ENCODE measurements at places on chromosomes 5 and 9.

GRCh38 chr9:134339183-134339806 lies 13.0 kb downstream of the RXRA start:
- DNase-seq: no peak

DNA sequence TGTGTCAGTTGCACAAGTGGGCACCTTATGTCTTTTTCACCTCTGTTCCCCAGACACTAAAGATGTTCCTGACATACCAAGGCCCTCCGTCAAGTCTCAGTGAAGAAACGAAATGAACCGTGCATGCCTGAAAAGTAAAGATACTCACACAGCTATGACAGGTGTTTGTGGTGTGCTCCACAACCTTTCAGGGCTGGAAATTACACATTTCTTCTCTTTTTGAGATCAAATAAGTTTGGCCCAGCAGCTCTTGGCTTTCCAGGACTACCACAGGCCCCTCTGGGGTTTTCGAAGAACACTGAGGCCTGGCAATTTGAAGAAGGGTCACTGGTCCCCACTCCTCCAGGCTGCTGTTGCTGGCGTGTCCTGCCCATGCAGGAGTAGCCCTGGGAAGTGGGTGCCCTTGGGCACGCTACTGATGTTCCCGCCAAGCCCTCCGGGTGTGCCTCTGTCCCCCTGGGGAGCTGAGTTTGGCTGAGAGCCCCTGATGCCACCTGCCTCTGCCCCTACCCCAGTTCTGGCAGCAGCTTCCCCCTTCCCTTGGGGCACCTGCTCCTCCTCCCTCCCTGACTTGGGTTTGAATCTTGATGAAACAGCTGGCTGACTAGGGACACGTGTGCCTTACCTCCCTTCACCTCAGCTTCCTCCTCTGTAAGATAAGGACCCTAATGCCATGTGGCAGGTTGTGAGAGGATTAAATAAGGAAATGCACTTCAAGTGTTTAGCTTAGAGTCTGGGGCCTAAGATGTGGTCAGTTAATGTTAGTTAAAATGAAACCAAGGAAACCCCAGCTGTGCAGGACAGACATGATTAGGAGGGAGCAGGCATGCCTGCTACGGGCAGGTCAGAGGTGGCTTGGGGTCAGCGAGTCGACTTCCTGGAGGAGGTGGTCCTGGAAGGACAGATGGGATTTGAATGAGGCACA lies 49.1 kb upstream of the GADD45G start:
- DNase-seq: no peak

DNA sequence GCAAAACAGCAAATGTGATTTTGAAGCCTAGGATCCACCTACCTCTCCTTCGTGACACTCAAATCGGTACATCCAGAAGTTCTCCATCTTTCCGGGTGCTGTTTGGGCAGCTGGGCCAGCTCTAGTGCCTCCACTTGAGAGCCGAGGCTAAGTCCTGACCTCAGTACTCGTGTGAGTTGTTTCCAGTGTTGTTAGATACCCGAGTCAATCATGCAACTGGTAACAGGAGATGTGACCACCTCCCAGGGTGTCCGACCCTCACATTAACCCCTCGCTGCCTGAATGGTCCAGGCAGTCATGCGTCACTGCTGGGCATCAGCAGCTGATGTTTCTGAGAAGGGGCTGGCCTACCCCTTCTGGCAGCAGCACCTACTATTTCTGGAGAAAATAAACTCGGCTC lies 170.3 kb downstream of the ENTREP1 start:
- DNase-seq: no peak

GRCh38 chr5:169248996-169249395 lies 51.9 kb downstream of the SLIT3 start:
- DNase-seq: no peak

DNA sequence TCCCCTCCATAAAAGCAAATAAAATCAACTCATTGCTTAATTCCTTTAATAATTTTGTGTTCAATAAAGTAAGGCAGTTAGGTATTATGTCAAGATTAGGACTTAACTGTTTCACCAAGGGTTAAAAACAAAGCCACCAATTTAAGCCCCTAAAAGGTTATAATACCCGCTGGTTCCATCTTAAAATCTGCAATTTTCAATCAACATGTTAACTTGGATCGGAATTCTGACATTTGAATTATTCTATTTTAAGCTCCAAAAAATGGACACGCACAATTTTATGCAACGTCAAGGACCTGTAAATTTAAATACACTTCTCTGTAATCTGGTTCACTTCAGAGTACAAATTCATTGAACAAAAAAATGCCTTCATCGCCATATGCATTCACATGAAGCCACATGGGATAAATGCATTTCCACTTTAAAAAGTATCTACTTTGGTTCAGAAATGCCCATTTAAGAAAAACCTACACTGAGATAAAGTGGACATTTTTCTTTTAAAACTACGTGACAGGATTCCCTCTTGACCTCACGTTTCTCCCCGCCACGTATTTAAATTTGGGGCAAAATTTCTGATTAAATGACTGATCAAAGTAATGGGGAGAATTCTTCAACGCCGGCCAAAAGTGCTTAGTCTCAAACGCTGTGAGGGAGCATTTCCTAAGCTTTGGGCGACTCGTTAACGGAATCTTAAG lies 721 bp downstream of the GIN1 start:
- DNase-seq: peak; percentile 6
